Neural cell (in vitro differentiated cells): ENCODE measurements at places on chromosomes 11 and 22. TPM values are rescaled to one million over a fixed set of nuclear protein-coding genes. Genes with fewer than 3 reads are reported as not detected.

IGF2 gene
- not detected in 2 replicates for polyA plus RNA-seq

DNAJB7 gene
- not detected in 2 replicates for polyA plus RNA-seq

HTR3A gene
- polyA plus RNA-seq = 0.36 TPM in 1 of 2 replicates, not detected in the other

PYGM gene
- 0.14 and 0.43 TPM in 2 replicates for polyA plus RNA-seq

POTEH gene
- not detected in 2 replicates for polyA plus RNA-seq

GAL3ST1 gene
- polyA plus RNA-seq = 1.6 TPM in 1 of 2 replicates, not detected in the other

RFPL2 gene
- 9.7 and 11.7 TPM in 2 replicates for polyA plus RNA-seq

CENPM gene
- polyA plus RNA-seq = 1.7 and 2.1 TPM in 2 replicates

BLID gene
- polyA plus RNA-seq = not detected in 2 replicates

MRGPRF gene
- polyA plus RNA-seq = not detected in 2 replicates

TSSK2 gene
- 0.26 TPM in 1 of 2 replicates, not detected in the other for polyA plus RNA-seq

IL18 gene
- polyA plus RNA-seq = not detected in 2 replicates

GNAZ gene
- polyA plus RNA-seq = 52.0 and 63.2 TPM in 2 replicates

GGA1 gene
- polyA plus RNA-seq = 57.5 and 62.2 TPM in 2 replicates

DYNC2H1 gene
- 14.1 TPM in 2 replicates for polyA plus RNA-seq

RAB38 gene
- polyA plus RNA-seq = 0.40 TPM in 1 of 2 replicates, not detected in the other

GRAP2 gene
- polyA plus RNA-seq = 0.30 TPM in 1 of 2 replicates, not detected in the other

TECTA gene
- 2.6 and 3.3 TPM in 2 replicates for polyA plus RNA-seq

ENTHD1 gene
- not detected in 2 replicates for polyA plus RNA-seq

IRAG1 gene
- 0.10 and 0.14 TPM in 2 replicates for polyA plus RNA-seq

WNT11 gene
- 1.4 and 2.3 TPM in 2 replicates for polyA plus RNA-seq

LRRC56 gene
- 0.76 and 1.3 TPM in 2 replicates for polyA plus RNA-seq

OR4D5 gene
- polyA plus RNA-seq = not detected in 2 replicates

MRGPRX3 gene
- not detected in 2 replicates for polyA plus RNA-seq

SLC22A9 gene
- not detected in 2 replicates for polyA plus RNA-seq

FGF3 gene
- polyA plus RNA-seq = 3.7 and 6.0 TPM in 2 replicates

CDCA5 gene
- 2.3 and 2.4 TPM in 2 replicates for polyA plus RNA-seq

RAG1 gene
- 0.12 and 0.16 TPM in 2 replicates for polyA plus RNA-seq

CBLIF gene
- not detected in 2 replicates for polyA plus RNA-seq

ABCC8 gene
- polyA plus RNA-seq = 13.2 and 14.0 TPM in 2 replicates

ST14 gene
- not detected in 2 replicates for polyA plus RNA-seq

MS4A15 gene
- not detected in 2 replicates for polyA plus RNA-seq

C22orf42 gene
- polyA plus RNA-seq = 51.0 and 64.0 TPM in 2 replicates

SLC43A1 gene
- 2.5 and 3.3 TPM in 2 replicates for polyA plus RNA-seq

SCUBE1 gene
- 8.4 and 21.6 TPM in 2 replicates for polyA plus RNA-seq

MRE11 gene
- 4.3 and 5.1 TPM in 2 replicates for polyA plus RNA-seq

SMIM35 gene
- polyA plus RNA-seq = 0.12 TPM in 1 of 2 replicates, not detected in the other

TRPM5 gene
- not detected in 2 replicates for polyA plus RNA-seq

MCHR1 gene
- 2.6 and 2.9 TPM in 2 replicates for polyA plus RNA-seq

VPREB1 gene
- polyA plus RNA-seq = not detected in 2 replicates

CYTH4 gene
- not detected in 2 replicates for polyA plus RNA-seq

UPB1 gene
- polyA plus RNA-seq = 0.12 and 0.38 TPM in 2 replicates

SCARF2 gene
- 3.4 and 5.0 TPM in 2 replicates for polyA plus RNA-seq

PATE4 gene
- not detected in 2 replicates for polyA plus RNA-seq

ENDOD1 gene
- polyA plus RNA-seq = 3.1 and 4.9 TPM in 2 replicates

FADS1 gene
- polyA plus RNA-seq = 102 and 119 TPM in 2 replicates

SLC15A3 gene
- polyA plus RNA-seq = not detected in 2 replicates

HBE1 gene
- polyA plus RNA-seq = not detected in 2 replicates

GGT5 gene
- polyA plus RNA-seq = 0.12 TPM in 1 of 2 replicates, not detected in the other

HOATZ gene
- polyA plus RNA-seq = not detected in 2 replicates
